AML-193 (cell line): ENCODE measurements at places on chromosomes 13 and 19.

- DNase-seq = no peak
These were observed 1.6 kb downstream of the LYL1 start for GRCh38 chr19:13100841-13101589.

GRCh38 chr13:52810526-52810925, 37.9 kb downstream of the PCDH8 start:
- peak; percentile 5 for DNase-seq

DNA sequence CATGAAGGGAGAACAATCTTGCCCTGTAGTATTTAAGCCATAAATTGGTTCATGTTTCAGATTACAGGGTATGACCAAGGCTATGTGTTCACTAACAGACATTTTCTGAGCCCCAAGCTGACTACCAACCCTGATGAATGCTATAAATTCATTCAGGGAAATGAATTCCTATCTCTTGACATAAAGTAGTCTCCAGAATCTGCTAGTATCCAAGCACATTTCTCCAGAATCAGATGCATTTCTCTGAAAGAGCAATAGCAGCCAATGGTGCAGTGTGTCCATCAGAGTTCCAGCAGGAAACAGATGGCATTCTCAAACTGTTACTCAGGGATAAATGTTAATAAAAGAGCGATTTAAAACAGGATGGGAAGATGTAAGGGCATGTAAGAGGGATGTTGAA, 226.4 kb downstream of the COG6 start:
- DNase-seq = no peak

DNA sequence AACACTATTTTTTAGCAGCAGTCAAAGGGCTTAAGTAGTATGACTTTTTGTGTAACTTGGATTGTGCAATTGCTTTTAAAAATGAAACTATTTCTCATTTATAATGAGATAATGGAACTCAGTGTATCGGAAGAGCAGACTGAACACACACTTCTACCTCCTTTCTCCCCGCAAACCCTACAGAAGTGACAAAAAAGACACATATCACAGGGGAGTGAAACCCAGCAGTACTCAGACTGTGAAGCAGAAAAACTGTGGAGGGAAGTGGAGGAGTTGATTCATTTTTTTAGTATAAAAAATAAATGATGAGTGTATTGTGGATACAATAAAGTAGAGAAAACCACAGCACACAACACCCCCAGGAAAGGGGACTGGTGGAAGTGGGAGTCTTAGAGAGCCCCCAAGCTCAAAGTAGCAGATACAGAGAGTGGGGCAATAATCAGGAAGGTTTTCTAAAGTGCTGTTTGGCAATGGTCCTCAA, 9.7 kb downstream of the LPAR6 start:
- peak; percentile 87 for DNase-seq
